ENCODE measurements at places on chromosomes 3 and 15.
A peak's percentile ranks its signal among the peaks of the same experiment; 100 is the strongest.

DNA sequence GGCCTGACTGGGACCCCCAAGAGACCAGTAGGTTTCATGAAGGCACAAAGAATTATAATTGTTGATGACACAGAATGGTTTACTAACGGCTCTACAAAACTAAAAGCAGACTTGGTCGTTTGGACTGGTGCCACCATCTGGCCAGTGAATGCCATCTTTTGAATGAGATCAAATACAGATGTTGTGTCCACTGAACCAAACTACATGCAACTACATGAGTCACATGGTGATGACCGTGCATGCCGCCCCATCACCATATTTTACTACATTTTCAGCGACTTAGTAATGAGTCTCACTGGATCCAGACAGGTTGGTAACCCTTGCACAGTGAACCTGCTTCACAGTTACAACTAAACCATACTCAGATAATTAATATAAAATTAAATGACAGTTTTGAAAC lies 803.3 kb downstream of the DIPK2A start:
- DNase-seq: no peak

DNA sequence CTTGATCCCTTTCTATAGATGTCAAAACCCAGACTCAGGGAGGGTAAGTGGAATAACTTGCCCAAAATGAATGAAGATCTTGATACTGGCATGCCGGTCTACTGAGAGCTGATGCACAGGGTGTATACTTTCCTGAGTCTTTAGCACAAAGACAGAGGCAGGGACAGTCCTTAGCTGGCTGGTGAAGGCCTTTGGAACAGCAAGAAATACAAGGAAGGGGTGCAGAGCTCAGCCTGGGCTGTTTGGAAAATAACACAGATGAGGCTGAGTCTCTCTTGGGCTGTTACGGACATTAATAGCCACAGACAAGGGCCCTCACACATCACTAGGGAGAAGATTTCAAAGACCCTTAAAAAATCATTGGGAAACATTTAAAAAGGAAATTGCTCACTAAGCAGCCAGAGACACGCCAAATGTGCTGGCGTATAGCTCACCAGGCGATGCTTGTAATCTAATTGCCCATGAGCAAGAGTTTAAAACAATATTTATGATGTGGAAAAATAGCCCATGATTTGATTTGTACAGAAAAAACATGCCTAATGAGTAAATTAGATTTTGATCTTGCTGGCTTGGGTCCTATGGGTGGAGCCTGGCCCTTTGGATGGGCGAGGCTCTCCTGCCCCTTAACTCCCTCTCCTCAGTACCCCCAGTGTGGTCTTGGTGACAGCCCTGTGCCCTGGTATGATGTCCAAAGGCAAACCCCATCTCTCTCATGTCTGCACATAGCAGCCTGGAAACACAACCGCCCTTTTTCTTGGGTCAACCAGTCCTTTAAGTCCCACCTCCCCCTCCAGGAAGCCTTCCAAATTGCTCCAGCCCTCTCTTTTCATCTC lies 81.8 kb upstream of the MRPS22 start:
- DNase-seq: no peak

DNA sequence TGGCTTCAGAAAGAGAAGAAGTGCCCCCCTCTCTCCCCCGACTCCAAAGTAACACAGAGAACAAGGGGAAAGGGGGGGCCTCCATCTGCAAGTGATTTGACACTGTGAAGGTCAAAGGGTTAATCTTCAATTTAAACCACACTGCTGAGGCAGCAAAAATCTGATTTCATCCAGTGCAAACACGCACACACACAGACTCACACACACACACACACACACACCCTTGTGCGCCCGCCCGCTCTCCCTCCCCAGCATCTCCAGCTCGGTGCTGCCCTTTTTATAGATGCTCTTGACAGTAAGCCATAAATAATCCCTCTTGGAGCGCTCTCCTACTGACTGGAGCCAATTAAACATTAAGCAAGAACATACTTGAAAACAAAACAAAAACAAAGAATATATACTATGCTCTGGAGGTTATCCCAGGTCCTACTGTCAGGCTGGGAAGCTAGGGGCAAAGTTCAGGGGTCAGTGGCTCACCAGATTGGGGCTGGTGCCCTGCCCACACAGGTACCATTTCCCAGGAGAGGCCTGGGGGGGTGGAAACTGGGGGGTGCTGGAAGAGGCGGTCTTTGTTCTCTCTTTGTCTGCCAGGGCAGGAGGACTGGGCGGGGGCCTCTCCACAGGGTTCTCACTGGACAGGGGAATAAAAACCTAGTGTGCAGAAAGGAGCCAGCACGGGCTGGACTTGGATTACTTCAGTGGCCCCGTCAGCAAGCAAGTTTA lies 16.3 kb downstream of the BMF start:
- no peak for DNase-seq

GRCh38 chr3:193795062-193795690 lies 202.2 kb downstream of the OPA1 start:
- no peak for DNase-seq

DNA sequence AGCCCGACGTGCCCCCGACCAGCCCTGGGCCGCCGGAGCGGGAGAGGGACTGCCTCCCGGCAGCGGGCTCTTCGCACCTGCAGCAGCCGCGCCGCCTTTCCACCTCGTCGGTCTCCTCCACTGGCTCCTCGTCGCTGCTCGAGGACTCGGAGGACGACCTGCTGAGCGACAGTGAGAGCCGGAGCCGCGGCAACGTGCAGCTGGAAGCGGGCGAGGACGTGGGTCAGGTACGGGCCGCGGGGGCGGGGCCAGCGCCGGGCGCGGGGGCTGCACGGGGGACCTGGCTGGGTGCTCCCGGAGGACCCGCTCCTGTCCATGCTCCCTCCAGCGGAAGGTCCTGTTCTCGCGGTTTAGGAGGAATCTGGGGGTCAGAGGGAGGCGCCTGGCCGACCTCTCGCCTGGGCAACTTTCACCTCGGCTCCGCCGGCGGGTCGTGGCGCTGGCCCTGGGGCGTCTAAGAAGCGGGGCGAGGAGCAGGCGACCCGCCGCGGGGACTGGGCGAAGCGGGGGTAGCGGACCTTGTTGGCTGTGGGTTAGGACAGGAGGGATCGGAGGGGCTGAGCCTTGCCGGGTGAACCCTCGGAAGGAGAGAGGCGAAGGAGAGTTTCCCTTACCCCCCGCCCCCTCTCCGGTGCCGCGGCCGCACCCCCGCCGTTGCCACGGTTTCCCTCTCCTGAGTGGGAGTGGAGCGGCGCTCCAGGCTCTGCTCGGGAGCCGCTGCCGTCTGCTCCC lies 682 bp downstream of the ITPKA start:
- peak; percentile 59 for DNase-seq

DNA sequence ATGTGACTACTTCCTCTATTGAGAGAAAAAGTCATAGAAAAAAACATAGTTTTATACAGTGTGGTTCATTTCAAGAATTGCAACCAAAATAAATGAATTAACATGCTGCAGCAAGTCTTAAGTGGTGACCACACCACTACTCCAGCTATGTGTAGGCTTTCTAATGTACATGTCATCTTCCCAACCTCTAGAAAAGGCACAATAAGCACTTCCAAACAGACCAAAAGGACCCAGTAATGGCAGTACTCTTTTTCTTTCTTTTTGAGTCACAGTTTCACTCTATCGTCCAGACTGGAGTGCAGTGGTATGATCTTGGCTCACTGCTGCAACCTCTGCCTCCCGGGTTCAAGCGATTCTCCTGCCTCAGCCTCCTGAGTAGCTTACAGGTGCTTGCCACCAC lies 219.3 kb upstream of the KBTBD8 start:
- DNase-seq: no peak

- DNase-seq: no peak
Observed at GRCh38 chr15:63449731-63450130, 54.7 kb upstream of the USP3 start.

GRCh38 chr3:52346623-52347530 lies 30.8 kb downstream of the DNAH1 start:
- DNase-seq: no peak

DNA sequence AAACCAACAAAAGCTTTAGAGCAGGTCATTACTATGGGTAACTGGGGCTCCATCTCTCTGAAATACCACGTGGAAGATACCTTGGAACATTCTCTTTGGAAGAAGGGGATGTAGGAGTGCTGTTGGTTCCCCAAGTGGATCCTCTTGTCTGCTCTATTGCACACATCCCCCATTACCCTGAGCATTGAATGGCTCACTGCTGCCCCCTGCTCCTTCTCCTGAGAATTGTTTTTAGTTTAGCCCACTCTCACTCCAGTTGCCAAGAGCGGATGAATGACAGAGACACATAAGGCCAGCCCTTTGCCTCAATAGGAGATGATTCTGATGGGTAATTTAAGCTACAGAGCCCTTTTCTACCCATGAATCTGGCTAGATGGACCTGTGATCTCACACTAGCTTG lies 135.6 kb upstream of the SUCLG2 start:
- peak; percentile 6 for DNase-seq

- no peak for DNase-seq
Observed at GRCh38 chr15:30882849-30883433, 20.8 kb upstream of the FAN1 start.

GRCh38 chr15:67836477-67836876 lies 3.4 kb downstream of the RNU6-1 start:
- no peak for DNase-seq

DNA sequence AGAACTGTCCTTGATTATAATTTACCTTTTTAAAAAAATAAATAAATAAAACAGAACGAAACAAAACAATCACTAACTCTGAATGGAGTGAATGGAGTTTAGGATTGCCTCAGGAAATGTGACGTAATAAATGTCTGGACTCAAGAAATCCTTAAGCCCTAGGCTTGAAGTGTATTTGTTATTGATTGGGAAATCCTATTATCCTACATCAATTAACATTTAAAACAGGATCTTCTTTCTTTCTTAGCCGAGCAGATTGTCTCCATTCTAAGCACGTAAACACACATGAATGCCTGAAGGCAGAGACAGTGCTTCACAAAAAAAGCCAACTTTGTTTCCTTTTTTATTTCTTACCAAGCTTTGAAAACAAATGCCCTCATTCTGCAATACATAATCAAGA lies 33.4 kb downstream of the KAT2B start:
- no peak for DNase-seq

DNA sequence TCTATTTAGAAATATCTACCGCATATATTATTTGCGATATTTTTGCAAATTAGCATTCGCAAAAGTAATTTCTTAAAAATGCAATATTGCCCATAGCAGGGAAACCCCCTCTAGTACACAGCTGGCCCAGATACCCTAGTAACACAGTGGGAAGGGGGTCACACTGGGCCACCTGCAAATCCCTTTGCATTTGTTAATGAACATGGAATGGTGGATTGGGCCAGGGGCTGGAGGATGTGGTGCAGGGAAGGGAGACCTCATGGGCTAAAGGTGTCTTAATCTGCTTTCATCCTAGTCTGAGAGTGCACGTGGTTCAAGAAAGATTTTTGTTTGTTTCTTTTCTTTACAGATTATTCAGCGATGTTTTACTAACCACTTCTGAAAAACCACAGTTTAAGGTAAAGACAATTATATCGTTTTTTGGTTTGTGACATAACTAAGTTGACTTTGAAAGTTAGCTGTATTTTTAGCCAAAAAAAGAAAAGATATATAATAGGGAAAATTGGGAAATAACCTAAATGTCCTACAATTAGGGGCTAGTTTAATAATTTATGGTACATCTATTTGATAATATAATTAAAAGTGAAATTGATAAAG lies 30.0 kb downstream of the PDHB start:
- no peak for DNase-seq
